ENCODE measurements at places on chromosomes 7 and 10.

- DNase-seq: no peak
These were observed 78.7 kb upstream of the PDK4 start for GRCh38 chr7:95675016-95675415.

GRCh38 chr10:72265508-72265907 is 8.2 kb upstream of the DDIT4 start:
- no peak for DNase-seq

GRCh38 chr7:127252778-127253280 is at the start of gene GRM8:
TSS of gene GRM8 (minus strand) at chr7:127252941.
- peak; percentile 67 for DNase-seq

DNA sequence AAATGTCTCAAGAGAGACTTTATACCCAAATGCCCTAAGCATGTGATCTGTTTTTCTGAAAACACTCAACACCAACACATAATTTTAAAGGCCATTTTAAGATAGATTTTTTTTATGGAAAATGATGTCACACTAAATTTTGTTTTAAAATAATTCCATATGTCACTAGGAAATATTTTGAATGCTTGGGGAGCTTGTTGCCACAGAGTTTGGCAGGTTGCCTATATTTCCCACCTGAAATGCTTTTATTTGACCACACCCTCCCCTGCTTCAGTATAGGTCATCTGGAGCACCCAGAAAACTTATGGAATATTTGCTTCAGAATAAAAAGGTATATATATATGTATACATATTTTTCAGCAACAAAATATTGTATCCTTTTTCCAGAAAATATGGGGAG is 180.0 kb upstream of the ANK3 start:
- DNase-seq: no peak

GRCh38 chr7:50793120-50793946 is 10.6 kb upstream of the GRB10 start:
- DNase-seq: no peak

DNA sequence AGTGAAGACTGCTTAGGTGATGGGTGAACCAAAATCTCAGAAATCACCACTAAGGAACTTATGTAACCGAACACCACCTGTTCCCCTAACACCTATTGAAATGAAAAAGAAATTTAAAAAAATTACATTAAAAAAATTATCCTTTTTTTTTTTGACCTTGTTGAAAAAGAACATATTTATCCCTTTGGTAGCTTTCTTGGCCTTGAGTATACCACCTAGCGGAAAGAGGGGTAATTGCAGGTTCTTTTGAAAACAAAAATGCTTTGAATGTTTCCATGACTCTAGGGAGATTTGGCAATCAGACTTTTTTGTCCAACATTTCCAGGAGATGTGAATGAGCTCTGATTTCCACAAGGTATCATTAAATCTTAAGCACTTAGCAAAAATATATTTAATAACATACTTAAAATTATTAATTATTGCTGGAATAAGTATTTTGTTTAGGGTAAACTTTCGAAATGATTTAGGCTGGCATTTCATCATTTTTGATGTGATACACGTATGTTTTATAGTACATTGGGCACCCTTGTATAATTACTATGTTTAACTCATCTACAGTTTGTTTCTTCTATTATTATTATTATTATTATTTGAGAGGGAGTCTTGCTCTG is 47.0 kb upstream of the ELMO1 start:
- no peak for DNase-seq

GRCh38 chr7:132901241-132901640 is 180.6 kb downstream of the CHCHD3 start:
- DNase-seq: no peak

GRCh38 chr10:17951868-17952371 is at the start of gene SLC39A12:
TSS of gene SLC39A12 (plus strand) at chr10:17951918. CDS start at chr10:17953277, 1,359 bp downstream.
- DNase-seq: no peak

GRCh38 chr10:130226012-130226411 is 89.8 kb downstream of the GLRX3 start:
- DNase-seq: no peak

DNA sequence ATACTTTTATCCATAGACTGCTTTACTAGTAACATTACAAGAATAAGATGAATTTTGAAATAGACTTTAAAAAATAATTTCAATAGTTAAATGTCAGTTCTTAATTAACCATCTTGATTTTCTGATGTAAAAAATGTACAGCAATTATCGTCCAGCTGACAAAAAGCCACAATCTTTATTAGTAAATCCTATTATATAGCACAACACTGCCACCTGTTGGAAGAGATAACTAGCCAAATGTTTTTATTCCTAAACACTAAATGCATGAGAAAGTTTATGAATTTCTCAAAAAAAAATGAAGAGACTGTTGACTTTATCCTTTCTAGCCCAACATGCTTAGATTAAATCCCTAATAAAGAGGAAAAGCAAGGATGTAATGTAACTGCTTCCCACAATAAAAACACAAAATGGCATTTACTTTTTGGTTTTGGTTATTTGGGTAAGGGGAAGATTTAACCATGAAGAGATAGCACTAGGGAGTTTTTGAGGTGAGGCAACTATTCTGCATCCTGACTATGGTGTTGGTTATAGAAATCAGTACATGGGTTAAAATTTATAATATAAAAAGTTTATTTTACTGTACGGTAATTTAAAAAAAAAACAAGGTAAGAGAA is 8.0 kb downstream of the COA1 start:
- no peak for DNase-seq

- DNase-seq: no peak
These were observed 1297.2 kb upstream of the LRRTM3 start for GRCh38 chr10:65628493-65629139.

DNA sequence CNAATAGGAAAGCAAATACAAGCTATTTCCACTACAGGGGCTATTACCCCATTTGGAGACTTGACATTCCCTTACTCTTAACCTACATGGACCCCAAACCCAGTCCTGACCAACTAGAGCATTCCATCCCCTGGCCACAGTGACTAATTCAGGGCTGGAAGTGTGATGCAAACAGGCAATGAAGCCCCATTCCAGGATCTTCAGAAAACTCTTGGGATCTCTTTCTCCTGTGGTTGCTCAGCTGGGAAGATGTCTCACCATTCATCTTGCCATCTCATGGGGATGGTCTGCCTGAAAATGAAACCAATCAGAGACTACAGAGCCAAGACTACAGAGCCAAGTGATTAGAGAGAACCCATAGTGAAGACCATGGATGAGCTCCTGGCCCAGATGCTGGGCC is 206.2 kb downstream of the ZNF365 start:
- DNase-seq: no peak

DNA sequence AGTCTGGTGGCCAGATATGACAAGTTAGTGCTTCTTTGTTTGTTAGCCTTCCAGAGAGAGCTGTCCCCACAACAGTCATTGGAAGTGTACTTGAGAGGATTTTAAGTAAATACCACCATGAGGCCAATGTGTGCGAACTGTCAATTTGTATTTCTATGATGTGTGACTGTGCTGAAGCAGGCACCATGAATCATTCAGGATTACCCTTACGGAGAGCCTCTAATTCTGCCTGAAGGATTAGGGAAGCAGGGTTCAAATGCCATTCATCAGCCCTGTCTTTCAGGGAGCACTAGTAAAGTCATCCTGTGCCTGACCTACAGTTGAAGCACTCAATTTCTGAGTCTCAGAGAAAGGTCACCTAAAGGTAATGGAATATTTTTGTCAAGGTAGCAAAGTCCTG is 109.3 kb downstream of the GATA3 start:
- no peak for DNase-seq

GRCh38 chr10:88793712-88794299 is 8.7 kb upstream of the LIPM start:
- no peak for DNase-seq

DNA sequence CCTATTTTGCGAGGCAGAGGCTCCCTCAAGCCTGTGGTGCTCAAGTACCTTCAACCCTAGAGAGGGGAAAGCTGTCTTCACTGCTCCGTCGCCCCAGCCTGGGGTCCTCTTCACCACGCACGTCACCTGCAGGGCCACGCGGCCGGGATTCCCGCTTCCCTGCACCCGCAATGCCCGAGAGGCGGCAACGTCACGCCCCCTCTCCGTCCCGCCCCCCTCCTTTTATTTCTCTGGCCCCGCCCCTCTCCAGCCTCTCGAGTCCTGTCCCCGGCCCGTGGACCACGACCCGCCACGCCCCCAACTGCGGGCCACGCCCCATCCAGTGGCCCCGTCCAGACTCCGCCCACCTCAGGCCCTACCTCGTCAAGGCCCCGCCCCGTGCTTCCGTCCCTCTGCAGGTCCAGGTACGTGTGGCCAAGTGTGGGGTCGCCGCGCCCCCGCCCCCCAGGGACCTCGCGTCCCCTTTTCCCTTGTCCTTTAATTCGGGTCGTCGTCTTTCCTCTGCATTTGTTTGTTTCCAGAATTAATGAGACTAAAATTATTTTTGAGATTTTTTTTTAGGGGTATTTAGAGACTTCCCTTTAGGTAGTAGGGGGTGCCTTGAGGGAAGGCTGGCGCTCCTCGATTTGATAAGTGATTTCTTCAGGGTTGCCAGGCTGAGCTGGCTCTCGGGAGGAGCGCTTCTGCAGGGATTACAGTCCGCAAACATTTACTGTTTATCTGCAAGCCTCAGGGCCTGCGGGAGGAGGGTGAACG is 69.8 kb upstream of the BAIAP2L1 start:
- DNase-seq: no peak

- no peak for DNase-seq
These were observed 63.1 kb upstream of the SORCS3 start for GRCh38 chr10:104577861-104578521.

DNA sequence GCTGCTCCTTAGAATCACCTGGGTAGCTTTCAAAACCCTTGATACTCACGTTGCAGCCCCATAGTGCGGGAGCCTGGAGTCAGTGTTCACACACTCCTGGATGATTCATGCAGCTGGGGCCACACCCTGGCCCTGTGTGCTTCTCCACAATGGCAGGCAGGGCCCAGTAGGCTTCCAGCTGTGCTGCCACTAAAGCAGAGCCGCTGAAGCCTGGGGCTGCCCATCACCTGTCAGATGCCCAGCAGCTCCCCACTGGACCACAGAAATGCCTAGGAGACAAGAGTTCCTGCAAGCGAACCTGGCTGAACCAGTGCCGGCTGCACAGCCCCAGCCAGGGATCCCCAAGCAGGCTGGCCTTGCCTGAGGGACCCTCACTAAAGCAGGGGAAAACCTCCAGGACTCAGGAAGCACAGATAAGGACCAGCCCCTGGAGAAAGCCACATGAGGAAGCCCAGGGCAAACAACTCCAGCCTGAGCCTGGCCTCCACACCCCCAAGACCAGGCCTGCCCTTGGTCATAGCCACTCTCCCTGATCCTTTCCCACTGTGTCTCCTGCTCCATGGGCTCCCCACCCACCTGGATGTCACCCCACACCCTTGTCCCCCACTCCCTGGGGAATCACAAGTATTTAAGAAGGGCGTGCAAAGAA is 111.9 kb downstream of the GRID1 start:
- no peak for DNase-seq

GRCh38 chr7:155189590-155189989 is 108.1 kb upstream of the INSIG1 start:
- no peak for DNase-seq

DNA sequence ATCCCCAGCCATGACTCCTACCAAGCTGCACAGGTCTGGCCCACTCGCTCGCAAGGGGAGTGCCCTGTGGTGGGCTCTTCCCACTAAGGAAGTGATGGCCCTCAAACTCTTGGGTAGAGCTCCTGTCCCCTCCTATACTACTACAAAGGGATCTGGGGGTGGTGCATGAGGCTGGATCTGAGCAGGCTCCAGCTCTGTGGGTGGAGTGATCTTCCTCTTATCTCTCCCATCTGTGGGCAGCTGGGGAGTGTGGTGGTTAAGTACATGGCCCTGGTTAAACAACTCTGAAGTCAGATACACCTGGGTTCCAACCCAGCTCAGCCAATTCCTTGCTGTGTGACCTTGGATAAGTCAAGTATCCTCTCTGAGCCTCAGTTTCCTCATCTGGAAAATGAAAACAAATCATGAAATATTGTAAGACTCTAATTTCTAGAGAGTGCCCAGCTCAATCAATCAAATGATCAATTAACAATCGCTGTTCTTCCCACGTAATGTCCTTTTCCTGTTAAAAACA is 17.4 kb downstream of the DDIT4 start:
- no peak for DNase-seq

DNA sequence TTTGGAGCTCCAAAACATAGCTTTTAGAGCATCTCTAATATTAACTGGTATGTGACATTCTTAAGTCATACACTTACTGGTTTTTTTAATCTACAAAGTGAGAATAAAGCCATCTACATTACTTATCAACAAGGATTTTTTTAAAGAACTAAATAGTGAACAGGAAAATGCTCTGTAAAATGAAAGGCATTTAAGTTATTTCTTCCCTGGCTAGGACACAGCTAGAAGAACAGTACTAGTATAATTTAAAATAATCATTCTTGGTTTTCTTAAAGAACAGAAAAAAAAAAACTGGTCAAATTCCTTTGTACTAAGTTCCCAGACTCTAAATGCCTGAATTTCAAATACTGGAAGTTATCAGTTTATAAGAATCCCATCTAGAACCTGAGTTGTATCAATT is 139.5 kb downstream of the SRPK2 start:
- no peak for DNase-seq

GRCh38 chr10:88187472-88187871 is 324.0 kb downstream of the PTEN start:
- no peak for DNase-seq

GRCh38 chr10:119257899-119258419 is 50.6 kb downstream of the GRK5 start:
- DNase-seq: no peak

GRCh38 chr10:131647789-131648188 is 253.0 kb upstream of the PPP2R2D start:
- DNase-seq: no peak

DNA sequence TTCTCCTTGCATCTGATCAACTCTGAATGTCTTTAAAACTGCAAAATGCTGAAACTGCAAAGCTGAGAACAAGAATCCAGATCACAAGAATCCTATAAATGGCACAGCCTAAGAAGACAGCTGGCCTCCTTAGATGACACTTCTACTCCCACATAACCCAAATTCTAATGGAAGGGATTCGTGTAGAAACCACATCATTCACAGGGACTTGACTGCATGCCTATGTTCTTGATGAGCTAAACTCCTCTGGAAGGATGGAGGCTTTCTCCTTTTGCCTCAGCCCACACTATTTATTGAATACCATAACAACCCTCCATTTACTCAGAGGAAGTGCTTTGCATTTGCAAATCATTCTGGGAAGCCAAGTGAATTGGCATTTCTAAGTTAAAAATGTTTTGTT is 252.5 kb upstream of the VWC2 start:
- no peak for DNase-seq

GRCh38 chr10:118832241-118832651 is 77.5 kb upstream of the CACUL1 start:
- no peak for DNase-seq

GRCh38 chr10:123854498-123854897 is 37.1 kb downstream of the CPXM2 start:
- DNase-seq: no peak

GRCh38 chr7:27118580-27118979 is 12.0 kb downstream of the HOXA4 start:
- no peak for DNase-seq

GRCh38 chr10:112687647-112688046 is 240.6 kb downstream of the VTI1A start:
- DNase-seq: no peak

- no peak for DNase-seq
These were observed 46.9 kb upstream of the KMT2E start for GRCh38 chr7:104967088-104967487.

GRCh38 chr10:16887565-16887964 is 70.3 kb upstream of the RSU1 start:
- no peak for DNase-seq
